CD4-positive, alpha-beta T cell treated with Interleukin-6 at 100 ng/mL for 8 hours (primary cell): ENCODE measurements at places on chromosomes 5 and 9.

- DNase-seq: no peak
Measured at GRCh38 chr9:113886466-113886865, 10.4 kb downstream of the ZNF618 start.

DNA sequence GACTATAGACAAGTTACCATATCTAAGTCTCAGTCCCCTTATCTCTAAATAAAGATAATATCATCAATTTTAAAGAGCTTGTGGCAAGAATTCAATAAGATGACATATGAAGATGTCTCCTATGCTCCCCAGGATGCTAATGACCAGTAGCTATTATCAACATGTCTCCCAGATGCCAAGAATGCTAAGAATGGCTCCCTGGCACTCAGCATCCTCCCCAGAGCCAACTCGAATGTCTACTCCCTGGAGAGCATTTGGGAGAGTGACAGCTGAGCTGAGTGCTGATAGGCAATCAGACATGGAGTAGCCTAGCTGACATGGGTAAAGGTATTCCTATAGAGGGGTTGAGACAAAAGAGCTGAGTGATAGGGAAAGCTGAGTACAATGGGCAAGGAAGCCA lies 15.9 kb downstream of the P4HA2 start:
- no peak for DNase-seq

GRCh38 chr5:160174780-160175437 lies 54.4 kb upstream of the FABP6 start:
- DNase-seq: no peak

DNA sequence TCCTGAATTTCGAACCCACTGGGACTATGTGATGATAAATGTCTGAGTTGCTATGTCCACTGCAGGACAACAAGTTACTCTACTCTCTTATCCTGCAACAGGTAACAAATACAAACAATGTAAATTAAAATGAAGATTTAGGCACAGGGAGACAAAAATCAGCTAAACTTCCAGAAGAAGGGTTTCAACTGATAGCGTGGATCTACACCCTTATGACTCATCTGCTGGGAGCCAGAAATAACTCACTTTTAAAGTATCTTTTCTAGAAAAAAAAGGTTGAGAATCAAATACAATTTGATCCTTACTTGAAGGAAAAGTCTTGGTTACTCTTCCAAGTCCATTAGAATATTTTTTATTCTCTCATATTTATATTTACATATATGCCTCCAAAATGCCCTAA lies 21.4 kb downstream of the PJA2 start:
- DNase-seq: no peak

DNA sequence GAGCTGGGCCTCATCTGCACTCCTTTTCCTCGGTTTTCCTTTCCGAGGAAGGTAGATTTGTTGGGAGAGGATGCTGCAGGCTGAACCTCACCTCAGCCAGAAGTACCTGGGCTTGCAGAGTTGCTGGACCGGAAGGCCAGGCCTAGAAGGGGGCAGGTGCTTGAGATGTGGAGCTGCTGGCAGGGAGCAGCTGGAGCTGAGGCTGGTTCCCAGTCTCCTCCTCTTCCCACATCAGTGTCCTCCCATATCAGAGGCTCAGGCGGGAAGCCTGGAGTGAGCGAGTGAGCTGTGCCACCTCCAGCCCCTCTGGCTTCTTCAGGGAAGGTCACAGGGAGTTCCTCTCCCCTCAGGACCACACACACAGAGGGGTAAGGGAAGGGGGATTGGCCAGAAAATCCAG lies 259.4 kb downstream of the GADD45G start:
- no peak for DNase-seq

GRCh38 chr5:61796773-61797172 lies 464.7 kb downstream of the ZSWIM6 start:
- no peak for DNase-seq

GRCh38 chr9:89674667-89675057 lies 69.8 kb downstream of the GADD45G start:
- DNase-seq: no peak

GRCh38 chr9:127361561-127361960 lies 35.4 kb upstream of the SLC2A8 start:
- no peak for DNase-seq

GRCh38 chr9:130084337-130084736 lies 30.6 kb downstream of the GPR107 start:
- DNase-seq: no peak

DNA sequence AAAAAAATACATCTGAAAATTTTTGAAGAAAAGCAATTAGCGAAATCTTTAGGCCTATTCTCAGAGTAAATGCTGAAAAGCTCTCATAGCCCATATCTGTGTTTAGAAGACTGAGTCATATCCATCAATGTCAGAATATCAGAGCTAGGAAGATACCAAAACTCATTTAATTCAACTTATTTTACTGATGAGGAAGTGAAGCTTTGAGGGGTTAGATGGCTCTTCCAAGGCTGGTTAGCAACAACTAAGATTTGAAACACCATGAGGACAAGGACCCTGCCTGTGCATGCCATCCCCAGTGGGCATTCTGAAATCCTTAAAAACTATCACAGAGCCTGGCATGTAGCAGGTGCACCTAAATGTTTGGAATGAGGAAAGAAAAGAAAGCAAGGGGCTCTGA lies 2.5 kb downstream of the FREM1 start:
- no peak for DNase-seq

DNA sequence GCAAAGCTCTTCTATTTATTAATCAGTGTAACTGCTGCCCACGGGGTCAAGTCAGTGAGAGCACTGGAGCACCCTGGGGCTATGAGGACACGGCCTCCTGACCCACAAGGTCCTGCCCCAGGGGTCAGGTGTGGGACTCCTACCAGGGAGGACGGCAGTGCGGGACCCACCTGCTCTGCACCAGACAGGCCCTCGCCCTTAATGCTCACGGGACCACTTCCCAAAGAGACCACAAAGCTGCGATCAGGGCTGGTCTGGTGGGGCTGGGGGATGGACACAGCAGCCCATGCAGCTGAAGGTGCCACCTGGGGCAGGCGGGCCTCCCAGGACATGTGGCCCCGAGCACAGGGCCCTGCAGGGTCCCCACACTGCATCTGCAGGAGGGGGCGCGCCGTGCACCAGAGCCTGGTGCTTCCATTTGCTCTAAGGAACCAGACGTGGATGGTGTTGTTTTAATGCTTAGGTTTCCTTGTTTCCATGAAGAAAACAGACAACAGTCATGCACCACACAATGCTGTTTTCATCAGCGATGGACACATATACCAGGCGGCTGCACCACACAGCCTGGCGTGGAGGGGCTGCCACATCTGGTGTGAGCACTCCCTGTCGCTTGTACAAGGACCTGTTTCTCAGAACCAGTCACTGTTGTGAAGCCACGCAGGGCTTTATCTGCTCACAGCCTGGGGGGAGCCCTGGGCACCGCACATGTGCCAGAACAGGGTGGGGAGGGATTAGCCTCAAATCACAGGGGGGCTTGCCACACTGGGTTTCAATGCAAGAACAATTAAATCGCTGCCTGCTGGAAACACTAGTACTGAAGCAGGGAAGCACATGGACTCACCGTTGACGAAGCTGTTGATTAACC lies 22.6 kb downstream of the CLPTM1L start:
- DNase-seq: no peak

DNA sequence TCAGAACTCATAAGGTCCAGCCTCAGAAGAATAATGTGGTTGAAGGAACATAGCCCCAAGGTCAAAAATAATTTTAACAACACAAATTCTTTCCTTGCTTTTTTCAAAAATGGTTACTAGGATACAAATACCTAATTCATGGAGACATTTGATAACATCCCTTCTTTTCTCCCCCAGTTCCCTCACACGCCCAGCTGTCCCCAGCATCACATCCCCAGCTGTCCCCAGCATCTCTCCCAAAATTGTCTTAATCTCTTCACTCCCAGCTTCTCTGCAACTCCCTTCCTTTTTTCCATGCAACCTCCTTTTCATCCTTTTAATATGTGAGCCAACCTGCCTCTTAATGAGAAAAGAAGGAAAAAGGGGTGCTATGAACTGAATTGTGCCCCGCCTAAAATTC lies 77.8 kb downstream of the FSTL4 start:
- DNase-seq: no peak

DNA sequence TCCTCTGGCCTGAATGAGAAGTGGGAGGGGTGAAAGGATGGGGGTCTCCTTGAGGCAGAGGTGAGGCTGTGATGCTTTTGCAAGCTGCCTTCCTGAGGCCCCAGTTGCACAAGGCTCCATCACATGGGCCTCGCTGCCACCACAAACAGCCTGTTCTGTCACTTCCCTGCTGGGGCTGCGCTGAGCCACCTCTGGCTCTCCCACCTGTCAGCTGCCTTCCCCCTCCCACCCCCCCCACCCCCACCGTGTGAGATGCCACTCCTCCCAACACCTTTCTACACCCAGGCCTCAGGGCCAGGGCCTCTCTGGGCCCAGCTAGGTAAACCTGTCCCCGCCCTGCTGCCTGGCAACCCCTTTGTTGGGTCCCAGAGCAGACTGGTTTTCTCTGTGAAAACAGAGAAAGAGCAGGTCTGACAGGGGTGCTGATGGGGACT lies 4.5 kb upstream of the PDLIM4 start:
- no peak for DNase-seq

GRCh38 chr5:6757414-6757969 lies 44.3 kb downstream of the TENT4A start:
- DNase-seq: no peak

DNA sequence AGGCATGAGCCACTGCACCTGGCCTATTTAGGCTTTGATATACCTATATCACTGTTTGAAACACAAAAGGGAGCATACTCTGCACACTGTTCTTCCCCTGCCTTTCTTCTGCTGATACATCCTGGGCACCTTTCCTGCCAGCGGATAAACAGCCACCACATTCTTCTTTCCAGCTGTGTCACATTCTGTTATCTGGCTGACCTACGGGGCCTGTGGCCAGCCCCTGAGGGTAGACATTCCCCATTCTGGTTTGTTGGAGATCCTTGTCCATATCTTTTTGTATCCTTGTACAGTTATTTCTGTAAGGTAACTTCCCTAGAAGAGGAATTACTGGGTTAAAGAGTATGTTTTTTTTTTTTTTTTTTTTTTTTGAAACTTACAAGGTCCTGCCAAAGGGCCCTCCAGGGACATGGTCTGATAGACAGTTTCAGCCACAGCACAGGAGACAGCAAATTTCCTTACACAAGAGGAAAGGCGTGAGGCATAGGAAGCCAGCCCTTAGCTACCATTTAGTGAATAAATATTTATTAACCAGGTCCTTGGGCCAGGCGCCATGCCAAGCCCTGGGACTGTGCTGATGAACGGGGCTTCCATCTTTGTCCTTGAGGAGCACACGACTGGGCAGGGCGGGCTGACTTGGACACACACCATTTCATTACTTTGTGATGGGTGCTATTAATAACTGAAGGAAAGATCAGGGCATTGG lies 57.8 kb downstream of the ERGIC1 start:
- DNase-seq: no peak

DNA sequence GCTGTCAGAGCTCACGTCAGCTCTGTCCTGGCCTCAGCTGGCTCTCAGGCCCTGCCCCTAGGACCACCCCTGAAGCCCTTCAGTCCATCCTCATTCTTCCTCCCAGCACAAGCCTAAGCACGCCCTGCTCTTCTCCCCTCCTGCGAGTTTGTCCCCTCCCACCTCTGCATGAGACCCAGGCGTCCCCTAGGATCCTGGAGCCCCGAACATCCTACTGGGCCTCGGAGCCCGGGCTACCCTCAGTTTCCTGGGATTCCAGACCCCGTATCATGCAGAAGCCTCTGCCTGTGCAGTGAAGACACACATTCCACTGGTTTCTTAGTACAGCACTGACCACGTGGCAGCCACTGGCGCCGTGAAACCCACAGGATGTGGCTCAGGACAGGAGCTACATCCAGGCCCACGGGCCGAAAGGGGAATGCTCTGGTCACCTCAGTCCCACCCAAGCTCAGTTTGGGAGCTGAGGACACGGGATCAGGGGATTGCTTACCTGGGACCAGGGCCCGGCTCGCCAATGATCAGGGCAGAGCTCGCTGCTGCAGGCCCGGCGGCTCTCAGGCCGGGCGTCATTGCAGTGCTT lies 64.2 kb downstream of the ZNF354C start:
- no peak for DNase-seq

GRCh38 chr5:40027400-40027799 lies 602.6 kb upstream of the DAB2 start:
- DNase-seq: no peak

GRCh38 chr5:166382031-166382430 lies 1909.4 kb upstream of the WWC1 start:
- DNase-seq: no peak

DNA sequence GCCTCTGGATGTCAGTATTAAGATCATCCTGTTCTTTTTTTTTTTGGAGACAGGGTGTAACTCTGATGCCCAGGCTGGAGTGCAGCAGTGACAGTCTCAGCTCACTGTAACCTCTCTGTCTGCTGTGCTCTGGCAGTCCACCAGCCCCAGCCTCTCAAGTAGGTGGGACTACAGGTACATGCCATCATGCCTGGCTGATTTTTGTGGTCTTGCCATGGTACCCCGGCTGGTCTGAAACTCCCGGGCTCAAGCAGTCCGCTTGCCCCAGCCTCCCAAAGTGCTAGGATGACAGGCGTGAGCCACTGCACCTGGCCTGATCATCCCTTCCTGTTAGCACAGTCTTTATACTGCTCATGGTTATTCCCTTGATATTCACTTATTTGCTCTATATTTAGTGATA lies 3.5 kb downstream of the KDM4C start:
- no peak for DNase-seq

- no peak for DNase-seq
Measured at GRCh38 chr5:6435356-6435755, 13.3 kb upstream of the UBE2QL1 start.

GRCh38 chr9:13377171-13377925 lies 97.9 kb upstream of the MPDZ start:
- no peak for DNase-seq

DNA sequence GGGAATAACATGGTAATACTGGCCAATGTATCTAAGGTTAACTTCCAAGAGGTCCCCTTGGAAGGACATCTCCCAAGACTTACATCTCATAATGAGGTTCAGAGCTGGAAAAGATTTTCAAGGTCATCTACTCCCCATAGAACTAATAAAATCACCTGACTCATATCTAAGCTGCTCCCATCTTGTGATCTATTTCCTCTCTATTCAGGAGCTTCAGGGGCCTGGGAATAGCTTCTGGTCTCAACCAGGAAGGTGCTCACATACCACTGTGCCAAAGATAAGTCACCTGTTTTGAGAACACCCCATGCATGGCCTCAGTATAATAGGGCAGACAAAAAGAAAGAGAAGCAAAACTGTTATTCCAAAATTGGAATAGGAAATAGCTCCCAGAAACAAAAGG lies 74.2 kb downstream of the OXCT1 start:
- DNase-seq: no peak

GRCh38 chr5:1167361-1167727 lies 34.1 kb upstream of the SLC6A19 start:
- DNase-seq: no peak

- DNase-seq: peak; percentile 27
Measured at GRCh38 chr9:120873512-120873911, 3.5 kb downstream of the PHF19 start.

GRCh38 chr9:89328064-89328463 lies 9.8 kb downstream of the SECISBP2 start:
- DNase-seq: no peak

DNA sequence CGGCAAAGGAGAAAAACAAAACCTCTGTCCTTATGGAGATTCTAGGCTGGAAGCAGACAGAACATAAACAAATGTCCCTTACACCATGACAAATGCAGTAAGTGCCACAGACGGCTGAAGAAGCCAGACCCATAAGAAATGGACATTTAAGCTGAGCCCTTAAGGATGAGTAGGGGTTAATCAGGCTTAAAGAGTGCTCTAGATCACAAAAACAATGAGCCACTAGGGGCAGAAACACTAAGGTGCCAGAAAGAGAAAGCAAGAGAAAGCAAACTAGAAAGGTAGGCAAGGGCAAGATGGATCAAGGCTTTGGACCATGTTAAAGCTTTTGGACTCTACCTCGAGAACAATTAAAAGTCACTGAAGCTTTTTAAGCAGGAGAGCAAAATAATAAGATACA lies 326.9 kb upstream of the WWC1 start:
- no peak for DNase-seq
